Osteoblast (primary cell): ENCODE measurements at places on chromosomes 12 and 14.

- DNase-seq: peak; percentile 37
- no peak overlapping the region for H3K27ac ChIP-seq
- H3K36me3 ChIP-seq: no peaks in the 10 kb centered on the region
- no peaks in the 10 kb centered on the region for H3K4me1 ChIP-seq
- peaks cover 4% of the 10 kb centered on the region for H3K27me3 ChIP-seq
Observed at GRCh38 chr14:36556811-36557433, 25.5 kb downstream of the NKX2-8 start.

- no peaks in the 10 kb centered on the region for H3K36me3 ChIP-seq
- no peaks in the 10 kb centered on the region for H3K27me3 ChIP-seq
- no peak overlapping the region for H3K4me3 ChIP-seq
Observed at GRCh38 chr12:81167694-81168093, 89.8 kb downstream of the ACSS3 start.

DNA sequence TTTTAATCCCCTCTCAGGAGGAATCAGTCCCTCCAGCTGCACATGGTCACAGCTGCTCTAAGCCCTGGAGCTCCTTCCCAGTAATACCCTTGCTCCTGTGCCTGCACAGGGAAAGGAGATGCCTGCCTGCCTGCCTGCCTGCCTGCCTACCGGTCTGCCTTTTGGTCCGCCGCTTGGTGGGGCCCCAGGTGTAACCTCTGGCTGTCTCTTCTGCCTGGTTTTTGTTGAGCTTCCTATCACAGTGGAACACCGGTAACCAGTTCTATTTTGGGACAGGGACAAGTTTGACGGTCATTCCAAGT is 99.8 kb downstream of the DAD1 start:
- H3K36me3 ChIP-seq: no peaks in the 10 kb centered on the region
- H3K4me1 ChIP-seq: peaks cover 9% of the 10 kb centered on the region
- no peak overlapping the region for H3K4me3 ChIP-seq
- DNase-seq: no peak
- H3K27me3 ChIP-seq: peaks cover 78% of the 10 kb centered on the region

GRCh38 chr14:95835121-95835730 is 41.4 kb upstream of the TUNAR start:
- no peaks in the 10 kb centered on the region for H3K36me3 ChIP-seq
- H3K27me3 ChIP-seq: no peaks in the 10 kb centered on the region
- no peaks in the 10 kb centered on the region for H3K4me1 ChIP-seq
- H3K27ac ChIP-seq: no peak overlapping the region

- no peak overlapping the region for H3K4me3 ChIP-seq
- no peak for DNase-seq
- no peaks in the 10 kb centered on the region for H3K36me3 ChIP-seq
- H3K27me3 ChIP-seq: no peaks in the 10 kb centered on the region
- peak overlapping the region; percentile 82 for H3K27ac ChIP-seq
Observed at GRCh38 chr12:89390802-89391673, 38.7 kb upstream of the DUSP6 start.
